ENCODE measurements at places on chromosomes 7 and 10.

DNA sequence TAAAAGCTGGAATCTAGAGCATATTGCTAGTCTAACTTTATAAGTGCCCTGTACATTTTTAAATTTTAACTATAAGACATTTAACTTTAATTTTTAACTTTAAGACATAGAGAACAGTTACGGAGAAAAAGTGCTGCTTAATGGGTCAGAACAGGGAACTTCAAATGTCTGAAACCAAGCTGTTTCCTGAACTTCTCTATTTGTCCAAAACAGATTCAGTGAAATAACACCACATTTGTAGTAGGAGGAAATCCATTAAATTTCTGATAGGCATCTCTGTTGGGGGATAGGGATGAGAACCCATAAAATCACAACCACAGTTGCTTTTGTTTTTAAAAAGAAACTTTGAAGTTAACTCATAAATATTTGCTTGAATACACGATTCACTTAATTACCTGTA is 170.8 kb upstream of the ANK3 start:
- DNase-seq = no peak

GRCh38 chr7:124688991-124689390 is 76.6 kb downstream of the GPR37 start:
- no peak for DNase-seq

DNA sequence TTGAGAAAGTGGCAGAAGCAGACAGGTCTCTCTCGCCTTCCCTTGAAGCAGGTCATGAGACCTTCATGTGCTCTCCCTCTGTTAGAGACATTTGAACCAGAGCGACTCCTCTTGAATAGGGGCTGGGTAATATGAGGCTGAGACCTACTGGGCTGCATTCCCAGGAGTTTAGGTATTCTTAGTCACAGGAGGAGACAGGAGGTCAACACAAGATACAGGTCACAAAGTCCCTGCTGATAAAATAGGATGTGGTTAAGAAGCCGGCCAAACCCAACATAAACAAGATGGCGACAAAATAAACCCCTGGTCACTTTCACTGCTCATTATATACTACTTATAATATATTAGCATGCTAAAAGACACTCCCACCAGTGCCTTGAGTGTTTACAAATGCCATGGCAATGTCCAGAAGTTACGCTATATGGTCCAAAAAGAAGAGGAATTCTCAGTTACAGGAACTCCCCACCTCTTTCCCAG is 43.5 kb upstream of the MSRB2 start:
- no peak for DNase-seq

DNA sequence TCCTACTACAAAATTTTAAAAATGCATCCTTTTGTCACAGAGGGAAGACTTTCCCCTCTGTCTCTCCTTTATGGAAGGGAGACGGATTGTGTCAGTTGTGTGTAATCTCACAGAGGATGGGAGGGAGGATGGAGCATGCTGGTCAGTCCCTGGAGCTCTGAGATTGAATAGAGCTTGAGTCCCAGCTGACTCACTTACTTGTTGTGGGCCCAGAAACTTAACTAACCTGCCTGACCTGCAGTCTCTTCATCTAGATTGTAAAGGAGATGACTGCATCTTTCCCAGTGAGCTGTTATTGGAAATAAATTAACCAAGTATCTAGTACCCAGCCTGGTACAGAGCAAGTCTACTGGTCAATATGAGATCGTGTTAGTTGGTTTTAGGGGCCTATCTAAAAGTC is 77.9 kb upstream of the ADO start:
- no peak for DNase-seq

DNA sequence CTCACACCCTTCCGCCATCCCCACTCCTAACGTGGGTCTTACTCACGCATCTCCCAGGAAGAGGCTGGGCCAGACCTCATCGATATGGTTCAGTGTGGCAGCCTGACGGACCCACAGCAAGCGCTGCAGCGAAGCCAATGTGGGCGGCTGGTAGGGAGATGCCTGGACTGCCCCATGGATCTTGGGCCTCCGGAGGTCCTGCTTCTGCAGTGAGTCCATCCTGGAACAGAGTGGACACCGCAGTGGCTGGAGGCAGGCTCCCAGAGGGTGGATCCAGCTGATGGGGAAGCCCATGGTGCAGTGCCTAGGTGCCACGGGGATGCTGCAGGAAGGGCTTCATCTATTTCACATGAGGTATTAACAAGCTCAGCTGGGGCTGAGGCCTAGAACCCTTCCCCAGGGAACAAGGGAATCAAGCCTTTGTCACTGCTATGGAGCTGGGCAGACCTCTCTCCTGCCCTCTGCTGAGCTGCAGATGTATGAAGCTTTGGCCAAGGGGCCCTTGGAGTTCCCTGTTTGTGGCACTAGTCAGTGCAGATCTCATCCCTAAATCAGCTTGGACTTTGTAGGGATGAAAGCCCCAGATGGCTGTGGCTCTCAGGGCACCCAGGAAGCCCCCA is 13.7 kb upstream of the SAMD8 start:
- no peak for DNase-seq

- no peak for DNase-seq
Measured at GRCh38 chr10:122126763-122127659, 138.0 kb downstream of the TACC2 start.

DNA sequence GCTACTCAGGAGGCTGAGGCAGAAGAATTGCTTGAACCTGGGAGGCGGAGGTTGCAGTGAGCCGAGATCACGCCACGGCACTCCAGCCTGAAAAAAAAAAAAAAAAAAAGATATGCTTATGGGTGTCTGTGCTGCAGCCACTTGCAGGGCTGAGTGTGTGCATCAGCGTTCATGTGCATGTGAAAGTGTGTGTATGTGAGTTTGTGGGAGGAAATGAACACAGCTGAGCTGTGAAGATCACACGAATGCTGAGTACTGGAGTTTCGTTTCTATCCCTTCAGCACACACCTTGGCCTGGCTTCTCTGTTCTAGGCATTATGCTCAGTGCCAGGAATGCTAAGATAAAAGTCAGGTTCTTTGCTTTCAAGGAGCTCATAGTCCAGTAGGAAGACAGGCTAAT is 12.0 kb upstream of the SVOPL start:
- no peak for DNase-seq

- DNase-seq = no peak
Measured at GRCh38 chr10:122112021-122112616, 123.2 kb downstream of the TACC2 start.

GRCh38 chr7:3266240-3266639 is 34.8 kb upstream of the SDK1 start:
- DNase-seq = no peak

DNA sequence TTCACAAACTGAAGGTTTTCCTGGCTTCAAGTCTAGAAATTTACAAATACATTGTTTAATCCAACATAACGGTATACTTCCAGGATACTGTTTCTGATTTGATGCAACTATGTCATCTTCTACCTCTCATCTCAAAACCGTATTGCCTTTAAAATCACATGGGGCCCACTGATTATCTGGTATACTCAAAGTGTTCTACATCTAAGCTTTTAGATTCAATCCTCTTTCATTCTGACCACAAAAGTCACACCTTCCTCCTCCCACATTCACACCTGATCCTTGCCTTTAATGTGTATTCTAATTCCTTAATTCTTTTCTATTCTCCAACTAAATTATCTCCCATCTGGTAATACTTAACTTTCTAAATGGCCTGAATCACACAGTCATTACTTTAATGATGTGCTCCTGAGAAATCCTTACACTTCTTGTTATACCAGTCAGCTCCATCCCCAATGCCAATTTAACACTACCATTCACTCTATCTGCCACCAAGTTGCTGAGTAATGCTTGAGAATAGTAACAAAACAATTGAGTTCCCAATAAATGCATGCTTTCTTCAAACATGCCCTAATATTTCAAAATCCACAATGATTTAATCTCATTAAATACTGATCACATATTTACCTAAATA is 13.0 kb downstream of the ATAD1 start:
- no peak for DNase-seq

DNA sequence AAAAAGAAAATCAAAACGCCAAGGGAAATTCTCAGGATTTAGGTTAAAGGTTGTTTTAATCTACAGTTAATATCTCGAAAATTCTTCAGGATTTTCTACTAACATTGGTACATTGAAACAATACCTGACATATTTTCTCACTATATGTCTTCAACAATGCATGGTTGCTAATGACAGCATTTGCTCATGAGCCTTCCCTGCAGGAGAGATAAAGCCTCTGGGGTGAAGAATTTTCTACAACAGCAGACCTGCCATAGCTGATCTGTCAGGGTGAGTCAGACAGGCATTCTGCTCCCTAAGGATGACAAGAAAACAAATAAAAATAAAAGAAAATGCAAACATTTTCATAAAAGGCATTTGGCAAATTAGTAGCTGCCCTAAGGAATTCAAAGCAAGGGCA is 11.7 kb upstream of the GPR37 start:
- no peak for DNase-seq

GRCh38 chr7:15679306-15679705 is 7.2 kb downstream of the MEOX2 start:
- DNase-seq = no peak

- no peak for DNase-seq
Measured at GRCh38 chr7:3892157-3892556, 591.1 kb downstream of the SDK1 start.

DNA sequence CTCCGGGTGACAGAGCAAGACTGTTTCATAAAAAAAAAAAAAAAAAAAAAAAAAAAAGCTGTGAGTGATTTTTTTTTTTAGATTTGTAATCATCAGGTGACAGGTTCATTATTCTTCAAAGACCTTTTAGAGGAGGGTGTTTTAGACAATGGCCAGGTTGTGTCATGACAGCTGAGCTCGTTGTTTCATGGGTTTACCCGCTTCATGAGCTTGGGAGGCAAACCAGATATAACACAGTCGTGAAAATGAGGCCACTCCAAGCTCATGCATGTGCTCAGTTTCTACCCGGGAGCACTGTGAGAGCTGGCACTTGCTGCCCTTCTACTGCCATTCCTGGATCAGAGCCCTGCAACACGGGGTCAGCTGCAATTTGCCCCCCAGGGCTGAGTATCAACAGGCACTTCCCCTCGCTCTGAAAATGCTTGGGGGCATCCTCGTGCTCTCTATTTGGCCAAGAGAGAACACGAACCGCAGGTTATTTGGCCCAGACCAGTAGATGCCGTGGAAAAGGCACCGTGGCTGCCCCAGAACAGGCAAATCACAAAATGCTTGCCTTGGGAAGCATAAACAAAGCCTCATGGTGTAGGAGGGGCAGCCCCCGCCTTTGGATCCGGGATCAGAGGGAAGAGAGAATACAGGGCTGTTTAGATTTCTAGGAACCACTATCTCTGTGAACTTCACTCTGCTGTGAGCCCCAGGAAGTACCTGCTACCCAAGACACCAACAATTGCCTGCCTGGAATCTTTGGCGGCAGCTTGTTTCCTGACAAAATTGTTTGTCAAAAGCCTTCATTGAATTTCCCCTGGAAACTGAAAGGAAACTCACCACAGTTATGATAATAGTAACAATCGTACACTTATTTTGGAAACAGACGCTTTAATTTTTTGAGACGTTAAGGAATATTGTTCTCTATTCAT is 371.0 kb downstream of the FRMD4A start:
- DNase-seq = no peak

- DNase-seq = no peak
Measured at GRCh38 chr7:158268816-158269535, 318.6 kb downstream of the PTPRN2 start.

DNA sequence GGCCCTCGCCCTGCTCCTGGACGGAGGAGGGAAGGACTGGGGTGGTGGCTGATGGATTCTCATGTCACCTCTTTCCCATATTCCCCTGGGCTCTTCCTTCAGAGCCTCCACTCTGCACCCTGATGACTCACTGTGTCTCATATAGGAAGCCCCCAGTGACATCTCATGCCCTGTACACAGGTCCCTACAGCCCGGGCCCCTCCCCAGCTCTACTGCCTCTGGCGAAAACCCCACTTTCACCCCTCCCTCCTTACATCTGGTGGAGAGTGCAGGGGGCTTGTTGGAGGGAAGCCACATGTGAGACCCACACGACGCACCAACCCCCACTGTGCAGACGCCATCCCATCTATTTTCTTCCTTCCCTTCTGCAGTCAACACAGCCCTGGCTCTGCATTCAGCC is 72.8 kb upstream of the ZNF479 start:
- no peak for DNase-seq

DNA sequence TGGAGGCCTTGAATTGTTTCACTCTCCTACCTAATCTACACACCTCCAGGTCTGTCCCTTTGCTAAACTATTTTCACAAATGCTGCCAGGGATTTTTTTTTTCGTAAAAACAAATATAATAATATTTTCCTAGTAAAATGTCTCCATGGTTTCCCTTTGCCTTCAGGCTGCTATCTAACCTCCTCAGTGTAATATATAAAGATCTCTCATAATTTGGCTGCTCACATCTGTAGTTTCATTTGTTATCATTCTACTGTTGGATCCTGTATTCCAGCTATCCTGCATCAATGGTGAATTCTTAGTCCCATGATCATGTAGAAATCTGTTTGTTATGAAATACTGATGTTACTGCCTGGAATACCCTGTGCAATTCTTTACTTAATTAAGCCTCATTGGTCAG is 211.9 kb upstream of the CHRM2 start:
- DNase-seq = no peak

- DNase-seq = no peak
Measured at GRCh38 chr10:54530299-54530698, 270.7 kb downstream of the PCDH15 start.

- DNase-seq = no peak
Measured at GRCh38 chr10:110363572-110364411, 59.1 kb upstream of the SMNDC1 start.

DNA sequence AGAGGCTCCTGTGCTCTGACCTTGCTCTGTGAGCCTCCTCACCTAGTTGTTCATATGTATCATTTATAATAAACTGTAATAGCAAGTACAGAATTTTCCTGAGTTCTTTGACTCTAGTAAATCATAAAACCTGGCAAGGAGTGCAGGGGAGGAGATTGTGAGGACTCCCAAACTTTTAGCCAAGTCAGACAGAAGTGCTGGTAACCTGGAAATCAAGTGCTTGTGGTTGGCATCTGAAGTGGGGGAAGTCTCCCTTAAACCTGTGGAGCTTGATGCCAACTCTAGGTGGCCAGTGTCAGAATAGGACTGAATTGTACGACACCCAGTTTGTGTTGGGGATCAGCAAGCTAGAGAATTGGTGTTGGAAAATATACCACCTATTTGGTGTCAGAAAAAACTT is 206.3 kb upstream of the GRB10 start:
- no peak for DNase-seq

- no peak for DNase-seq
Measured at GRCh38 chr7:117066668-117067067, 113.4 kb downstream of the ST7 start.

GRCh38 chr10:80437227-80437626 is 16.9 kb upstream of the TSPAN14 start:
- DNase-seq = no peak

- DNase-seq = no peak
Measured at GRCh38 chr10:74145133-74145532, 5.5 kb downstream of the AP3M1 start.

All from NAMALWA (cell line).